ENCODE measurements at places on chromosomes 2 and 18. TPM values are rescaled to one million over a fixed set of nuclear protein-coding genes. Genes with fewer than 3 reads are reported as not detected.

TXNL4A gene
- 178 TPM for total RNA-seq

RAPGEF4 gene
- 0.59 TPM for total RNA-seq

LOXHD1 gene
- total RNA-seq = not detected

CFC1B gene
- total RNA-seq = not detected

SP9 gene
- total RNA-seq = 0.69 TPM

TUBA3D gene
- not detected for total RNA-seq

ASPRV1 gene
- total RNA-seq = 1.1 TPM

GDF7 gene
- 0.02 TPM for total RNA-seq

VSNL1 gene
- 4.6 TPM for total RNA-seq

GYPC gene
- total RNA-seq = 0.66 TPM

DSG1 gene
- not detected for total RNA-seq

AFF3 gene
- 0.61 TPM for total RNA-seq

DSG4 gene
- total RNA-seq = 0.07 TPM

PNKD gene
- total RNA-seq = 58.1 TPM

RAB31 gene
- total RNA-seq = 46.9 TPM

ITSN2 gene
- 26.5 TPM for total RNA-seq

GRCh38 chr18:56000041-56000440 lies 412.0 kb upstream of the TCF4 start:
- DNase-seq = no peak

DNA sequence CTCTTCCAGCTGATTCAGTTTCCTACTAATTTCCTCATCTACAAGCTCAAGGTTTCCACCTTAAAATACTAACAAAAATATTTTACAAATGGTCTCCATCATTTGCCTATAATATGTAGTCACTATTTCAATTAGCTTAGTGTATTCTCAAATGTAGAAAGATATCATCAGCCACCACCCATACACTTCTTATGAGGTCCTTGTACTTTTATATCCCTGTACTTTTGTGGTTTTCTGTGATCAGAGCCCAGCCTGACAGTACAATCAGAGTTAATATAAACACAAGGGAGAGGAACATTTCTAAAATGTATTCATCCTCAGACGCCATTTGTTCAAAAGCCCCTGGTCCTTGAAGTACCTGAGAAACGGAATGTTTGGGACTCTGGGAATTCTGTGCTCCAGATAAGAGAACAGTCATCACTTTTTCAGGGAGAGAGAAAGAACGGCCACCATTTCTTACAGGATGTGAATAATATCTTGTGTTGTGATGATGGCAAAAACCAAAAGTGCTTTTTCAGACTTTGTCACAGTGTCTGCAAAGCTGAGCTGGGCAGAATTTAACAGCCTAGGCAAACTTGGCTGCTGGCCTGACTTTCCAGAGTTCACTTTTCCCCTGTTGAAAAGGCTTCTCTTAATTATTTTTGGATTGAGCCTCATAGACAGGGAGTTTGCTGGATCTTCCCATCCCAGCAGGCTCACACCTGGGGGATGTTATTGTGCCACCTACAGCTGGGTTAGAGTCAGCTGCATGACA lies 361.7 kb upstream of the ACVR2A start:
- no peak for DNase-seq

DNA sequence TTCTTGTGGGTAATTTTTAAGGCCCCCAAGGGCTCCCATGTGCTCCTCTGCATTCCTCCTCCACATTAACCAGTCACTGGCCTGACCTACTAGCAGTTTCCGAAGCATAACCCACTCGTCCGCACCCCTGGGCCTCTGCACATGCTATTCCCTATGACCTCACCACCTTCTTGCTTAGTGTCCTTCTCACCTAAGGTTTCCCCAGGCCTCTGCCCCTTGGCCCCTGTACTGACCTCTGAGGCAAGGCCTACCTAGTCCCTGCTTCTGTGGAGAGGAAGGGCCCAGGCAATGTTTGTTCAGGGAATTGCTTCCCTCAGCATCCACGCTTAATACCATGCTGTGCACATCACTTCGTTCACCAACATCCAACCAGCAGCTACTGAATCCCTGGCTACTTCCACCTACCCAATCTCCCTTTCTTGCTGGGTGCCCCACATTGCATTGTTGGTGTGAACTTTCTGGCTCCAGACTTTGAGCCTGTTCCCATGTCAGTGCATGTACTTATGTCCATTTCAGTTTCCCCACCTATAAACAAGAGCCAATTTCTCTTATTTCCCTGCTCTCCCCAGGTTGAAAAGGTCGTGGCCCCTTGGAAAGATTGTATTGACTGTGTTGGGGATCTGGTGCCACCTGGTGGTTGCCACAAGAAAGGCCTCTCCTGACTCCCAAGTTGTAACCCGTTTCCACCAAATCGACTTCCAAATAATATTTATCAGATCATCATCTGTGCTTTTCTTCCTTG lies 19.2 kb upstream of the TMEM177 start:
- peak; percentile 22 for DNase-seq

GRCh38 chr2:42567806-42568400 lies 529 bp upstream of the MTA3 start:
- DNase-seq = no peak

DNA sequence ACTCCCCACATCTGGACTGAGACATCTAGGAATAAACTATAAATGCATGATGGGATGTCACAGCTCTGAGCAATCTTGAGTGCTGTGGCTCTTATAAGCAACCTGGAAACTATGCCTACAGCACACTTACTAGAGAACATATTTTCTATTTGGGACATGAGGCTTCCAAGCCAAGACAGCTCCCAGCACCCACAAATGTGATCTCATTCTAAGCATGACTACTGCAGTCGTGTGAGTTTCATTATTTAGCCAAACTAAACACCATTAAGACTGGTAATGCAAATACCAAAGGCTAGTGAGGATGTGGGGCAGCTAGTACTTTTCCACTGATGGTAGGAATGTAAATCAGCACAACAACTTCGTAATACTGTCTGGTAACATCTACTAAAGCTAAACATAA lies 72.5 kb downstream of the RTTN start:
- no peak for DNase-seq

DNA sequence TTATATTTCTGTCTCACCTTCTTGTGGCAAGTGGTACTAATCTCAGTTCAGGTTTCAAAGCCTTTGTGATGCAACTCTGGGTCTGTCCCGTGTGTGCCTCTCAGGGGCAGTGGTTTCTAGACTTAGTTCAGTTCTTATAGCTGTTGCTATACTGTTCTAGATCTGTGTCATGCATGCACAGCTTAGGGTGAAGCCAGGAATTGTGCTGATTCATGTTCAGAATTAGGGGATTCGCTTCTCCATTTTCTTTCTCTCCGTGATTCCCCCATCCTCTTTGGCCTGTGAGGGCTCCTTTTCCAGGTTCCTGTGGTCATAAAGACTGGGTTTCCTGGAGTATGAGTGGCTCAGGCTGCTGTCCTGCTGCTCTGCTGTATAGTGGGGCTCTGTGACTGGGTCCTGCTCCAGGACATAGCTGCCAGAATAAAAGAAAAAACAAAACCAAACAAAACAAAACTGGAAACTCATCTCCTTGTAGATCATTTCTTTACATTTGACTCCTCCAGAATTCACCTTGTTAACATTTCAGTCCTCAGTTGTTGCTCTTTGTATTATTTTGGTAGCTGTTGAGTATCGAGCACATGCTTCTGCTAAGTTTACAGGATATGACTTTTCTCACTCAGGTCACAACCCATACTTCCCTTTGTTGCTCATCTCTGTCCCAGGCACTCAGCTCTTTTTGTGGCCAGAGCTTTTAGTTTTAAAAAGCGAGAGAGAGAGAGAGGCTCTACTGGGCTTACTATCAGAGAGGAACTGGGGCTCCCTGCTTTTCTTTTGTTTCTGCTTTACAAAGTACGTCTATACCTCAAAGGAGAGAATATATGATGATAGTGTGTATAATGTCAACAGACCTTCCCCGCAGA lies 34.2 kb downstream of the CERS6 start:
- no peak for DNase-seq

DNA sequence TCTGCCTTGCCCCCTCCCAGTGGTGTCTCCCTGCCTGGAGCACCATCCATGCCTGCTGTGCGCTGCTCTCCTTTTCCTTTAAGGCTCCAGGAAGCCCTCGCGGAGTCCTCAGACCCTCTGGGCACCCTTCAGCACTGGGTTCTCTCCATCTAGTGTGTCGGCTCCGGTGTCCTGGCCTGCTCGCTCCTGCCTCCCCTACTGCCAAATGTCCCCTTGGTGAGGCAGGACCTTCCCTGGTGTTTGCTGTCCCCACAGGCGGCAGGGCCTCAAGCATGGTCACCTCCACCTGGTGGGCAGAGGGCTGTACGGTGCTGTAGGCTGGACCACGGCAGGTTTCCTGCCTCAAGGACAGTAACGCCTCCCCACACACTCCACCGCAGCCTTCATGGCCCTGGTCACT lies 90.2 kb downstream of the DGKD start:
- no peak for DNase-seq

GRCh38 chr18:62118328-62118727 lies 68.5 kb downstream of the PIGN start:
- DNase-seq = no peak

GRCh38 chr18:68865503-68865902 lies 67.6 kb downstream of the CCDC102B start:
- no peak for DNase-seq

DNA sequence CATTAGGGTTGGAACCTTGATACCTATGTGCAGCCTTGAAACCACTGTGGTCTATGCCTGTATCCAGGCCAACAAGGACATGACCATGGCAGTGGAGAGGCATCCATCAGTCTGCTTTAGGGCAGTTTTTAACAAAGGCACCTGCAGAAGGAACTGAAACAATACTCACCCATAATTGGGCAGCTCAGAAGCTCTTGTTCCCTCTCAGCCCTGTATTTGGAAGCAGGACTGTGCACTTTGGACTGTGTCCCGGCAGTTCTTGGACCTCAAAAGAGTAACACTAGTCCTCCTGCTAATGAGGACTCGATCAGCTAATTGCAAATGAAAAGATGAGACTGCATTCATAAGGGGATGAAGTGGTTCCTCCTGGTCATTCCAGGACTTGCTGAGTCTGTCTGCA lies 500.2 kb upstream of the TNP1 start:
- DNase-seq = no peak

- DNase-seq = no peak
These were observed 21.5 kb downstream of the SH2D6 start for GRCh38 chr2:85439986-85440385.

- no peak for DNase-seq
These were observed 109.7 kb downstream of the NOL4 start for GRCh38 chr18:34114996-34115395.

- peak; percentile 29 for DNase-seq
These were observed 222.9 kb downstream of the PTPRM start for GRCh38 chr18:7789856-7790552.

DNA sequence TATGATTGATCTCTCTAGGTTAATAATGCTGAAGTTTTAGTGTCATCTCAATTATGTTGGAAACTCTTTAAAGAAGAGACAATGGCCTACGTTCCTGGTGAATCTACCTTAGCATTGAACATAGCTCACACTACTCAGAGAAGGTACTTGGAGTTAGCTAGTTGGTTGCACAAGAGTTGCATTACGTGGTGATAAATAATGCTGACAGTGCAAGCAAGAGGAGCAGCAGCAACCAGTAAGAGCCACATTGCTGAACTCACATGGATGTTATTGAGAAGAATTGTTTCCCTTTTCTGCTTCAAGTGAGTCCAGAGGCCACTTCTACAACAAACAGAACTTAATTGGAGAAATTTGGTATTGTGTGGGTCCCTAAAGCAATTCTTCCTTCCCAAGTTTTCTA lies 737.1 kb downstream of the TDRD15 start:
- no peak for DNase-seq

DNA sequence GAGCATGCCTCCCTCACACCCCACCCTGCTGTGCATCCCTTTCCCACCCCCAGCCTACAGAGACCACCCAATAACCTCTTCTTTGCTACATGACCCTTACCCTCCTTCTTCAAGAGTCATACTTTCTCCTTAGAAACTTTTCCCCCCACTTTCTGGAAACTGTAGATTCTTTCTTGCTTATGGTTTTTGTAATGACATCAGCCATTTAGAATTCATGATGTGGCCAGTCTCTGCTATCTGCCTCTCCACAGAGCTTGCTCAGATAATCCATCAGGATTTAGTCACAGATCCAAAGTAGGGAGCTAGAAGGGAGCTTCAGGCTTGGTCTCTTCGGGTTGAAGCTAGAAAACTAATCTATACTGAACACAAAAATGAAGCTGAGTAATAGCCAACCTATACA lies 36.5 kb downstream of the GALM start:
- DNase-seq = no peak

GRCh38 chr2:160576054-160576499 lies 82.5 kb upstream of the RBMS1 start:
- DNase-seq = no peak

DNA sequence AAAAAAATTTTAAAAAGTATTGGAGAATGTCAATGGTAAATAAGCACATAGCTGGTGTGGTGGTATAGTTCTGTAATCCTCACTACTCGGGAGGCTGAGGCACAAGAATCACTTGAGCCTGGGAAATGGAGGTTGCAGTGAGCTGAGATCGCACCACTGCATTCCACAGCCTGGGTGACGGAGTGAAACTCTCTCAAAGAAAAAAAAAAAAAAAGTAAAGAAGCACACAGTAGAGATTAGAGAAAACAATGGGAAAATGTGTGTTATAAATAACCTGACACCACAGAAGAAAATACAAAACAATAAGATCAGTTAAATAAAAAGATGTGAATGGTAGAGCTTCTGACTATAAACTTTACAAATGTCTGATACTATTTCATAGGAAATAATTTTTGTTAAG lies 163.7 kb upstream of the WDSUB1 start:
- no peak for DNase-seq

- DNase-seq = no peak
These were observed 114.9 kb upstream of the MSTN start for GRCh38 chr2:190177249-190178040.

- no peak for DNase-seq
These were observed 90.3 kb downstream of the CCDC178 start for GRCh38 chr18:33350256-33350655.

- no peak for DNase-seq
These were observed 531.9 kb downstream of the XIRP2 start for GRCh38 chr2:167420211-167420610.

GRCh38 chr2:224449212-224450147 lies 47.6 kb upstream of the FAM124B start:
- DNase-seq = peak; percentile 47

DNA sequence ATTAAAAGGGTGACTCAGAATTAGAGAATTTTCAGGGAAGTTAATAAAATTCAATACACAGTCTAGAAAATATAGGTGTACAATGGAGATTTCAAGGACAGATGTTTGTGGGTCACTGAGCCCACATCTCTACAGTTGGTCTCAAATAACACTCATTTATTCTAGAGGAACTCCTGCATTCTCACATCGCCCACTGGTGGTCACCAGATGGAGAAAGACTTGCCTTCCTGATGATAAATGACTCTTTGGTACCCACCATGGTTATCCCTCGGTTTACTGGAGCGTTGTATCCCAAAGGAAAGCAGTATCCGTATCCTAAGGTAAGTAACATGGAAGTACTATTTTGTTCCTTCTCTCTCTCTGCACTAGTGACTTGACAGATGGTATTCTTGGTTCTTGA lies 1297.1 kb downstream of the DPP10 start:
- DNase-seq = no peak

GRCh38 chr2:104430359-104430740 lies 423.6 kb upstream of the POU3F3 start:
- DNase-seq = no peak

GRCh38 chr18:3873211-3873610 lies 423.2 kb downstream of the TGIF1 start:
- no peak for DNase-seq

- DNase-seq = no peak
These were observed 447.9 kb downstream of the IRS1 start for GRCh38 chr2:226351711-226352110.

Measured in HCT116 (cell line).